NCI-H1436 (cell line): ENCODE measurements at places on chromosomes 2 and 18.

GRCh38 chr2:202450785-202451184 is 74.7 kb downstream of the BMPR2 start:
- no peak for DNase-seq

DNA sequence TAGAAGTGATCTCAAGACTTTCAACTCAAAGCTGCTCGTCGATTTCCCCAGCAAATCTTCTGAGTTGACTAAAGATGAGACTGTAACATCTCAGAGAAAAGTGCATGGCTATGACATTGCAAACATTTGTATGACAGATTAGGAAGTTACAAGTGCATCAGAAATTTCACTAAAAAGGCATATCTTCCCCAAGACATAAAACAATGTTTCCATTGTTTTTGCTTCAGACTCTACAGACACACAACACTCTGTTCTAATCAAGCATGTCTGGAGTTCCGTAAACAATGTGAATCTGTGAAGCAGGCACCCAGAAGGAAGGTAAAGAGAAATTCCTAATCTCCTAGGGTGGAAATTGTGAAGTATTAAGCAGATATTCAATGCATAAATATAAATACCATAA is 144.6 kb upstream of the LYPD1 start:
- DNase-seq, result no peak

DNA sequence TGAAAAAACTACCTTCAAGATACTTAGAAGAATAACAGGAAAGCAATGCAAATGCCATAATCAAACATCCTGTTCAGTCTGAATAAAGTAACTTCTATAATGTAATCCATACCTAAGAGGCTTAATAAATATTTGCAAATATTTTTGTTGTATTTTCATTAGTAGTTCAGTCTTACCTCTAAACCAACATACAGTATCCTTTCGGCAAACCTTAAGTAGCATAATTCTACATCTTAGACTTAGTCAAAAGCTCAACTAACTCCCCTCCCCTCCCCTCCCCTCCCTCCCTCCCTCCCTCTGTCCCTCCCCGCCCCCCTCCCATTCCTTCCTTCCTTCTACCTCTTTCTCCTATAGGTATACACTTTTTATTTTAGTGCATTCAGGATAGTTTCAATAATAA is 1373.2 kb downstream of the SUCLG1 start:
- DNase-seq, result no peak

DNA sequence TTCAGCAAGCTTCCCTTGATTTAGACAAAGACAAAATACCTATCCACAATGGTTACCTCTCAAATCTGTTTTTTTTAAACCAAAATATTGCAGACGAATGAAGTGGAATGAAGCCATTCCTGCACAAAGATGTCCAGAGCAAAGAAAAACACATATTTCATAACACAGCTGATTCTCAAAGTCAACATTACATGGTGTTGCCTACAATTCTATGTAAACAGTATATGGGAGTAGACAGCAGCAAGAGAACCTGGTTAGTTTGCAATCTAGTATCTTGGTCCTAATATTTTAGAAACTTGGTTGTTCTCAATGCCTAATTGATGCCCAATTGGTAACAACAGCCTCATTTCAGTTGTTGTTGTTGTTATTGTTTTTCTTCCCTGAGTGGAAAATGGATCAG is 1240.9 kb upstream of the CHAC2 start:
- no peak for DNase-seq
